ENCODE measurements at places on chromosomes 7 and 10. TPM values are rescaled to one million over a fixed set of nuclear protein-coding genes. Genes with fewer than 3 reads are reported as not detected.
A peak's percentile ranks its signal among the peaks of the same experiment; 100 is the strongest.

GRCh38 chr10:30813872-30814481 lies 184.4 kb upstream of the LYZL2 start:
- no peak for DNase-seq

GRCh38 chr10:37803269-37803668 lies 54.1 kb downstream of the ZNF248 start:
- DNase-seq = no peak

DNA sequence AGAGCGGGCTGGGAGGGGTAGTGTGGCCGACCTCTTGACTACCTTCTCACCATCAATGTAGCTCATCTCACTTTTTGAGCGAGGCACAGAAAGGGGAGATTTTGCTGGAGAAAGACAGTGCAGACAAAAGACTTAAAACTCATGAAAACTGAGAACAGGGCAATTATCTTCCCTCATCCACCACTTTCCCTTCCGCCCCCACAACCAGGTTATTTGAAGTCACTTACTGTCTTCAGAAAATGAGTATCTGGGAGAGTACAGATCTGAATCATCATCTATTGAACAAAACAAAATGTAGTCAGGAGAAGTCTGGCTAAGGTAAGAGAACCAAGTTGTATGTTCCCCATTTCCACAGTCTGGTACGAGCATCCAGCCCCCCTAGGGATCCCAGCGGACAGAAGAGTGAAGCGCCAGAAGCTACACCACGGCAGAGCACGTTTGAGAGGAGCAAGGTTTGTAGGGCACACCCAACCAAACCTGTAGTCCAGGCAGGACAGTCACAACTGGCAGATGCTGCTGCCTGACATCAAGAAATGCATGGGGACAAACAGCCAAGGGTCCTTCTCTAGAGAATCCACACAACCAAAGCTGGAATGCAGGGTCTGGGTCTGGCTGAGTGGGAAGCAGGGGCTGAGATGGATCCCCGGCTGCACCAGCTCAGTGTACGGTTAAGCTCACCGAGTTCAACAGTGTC lies 93.4 kb upstream of the PDLIM1 start:
- DNase-seq = no peak

- no peak for DNase-seq
Measured at GRCh38 chr7:26233902-26234511, 32.5 kb downstream of the CBX3 start.

DNA sequence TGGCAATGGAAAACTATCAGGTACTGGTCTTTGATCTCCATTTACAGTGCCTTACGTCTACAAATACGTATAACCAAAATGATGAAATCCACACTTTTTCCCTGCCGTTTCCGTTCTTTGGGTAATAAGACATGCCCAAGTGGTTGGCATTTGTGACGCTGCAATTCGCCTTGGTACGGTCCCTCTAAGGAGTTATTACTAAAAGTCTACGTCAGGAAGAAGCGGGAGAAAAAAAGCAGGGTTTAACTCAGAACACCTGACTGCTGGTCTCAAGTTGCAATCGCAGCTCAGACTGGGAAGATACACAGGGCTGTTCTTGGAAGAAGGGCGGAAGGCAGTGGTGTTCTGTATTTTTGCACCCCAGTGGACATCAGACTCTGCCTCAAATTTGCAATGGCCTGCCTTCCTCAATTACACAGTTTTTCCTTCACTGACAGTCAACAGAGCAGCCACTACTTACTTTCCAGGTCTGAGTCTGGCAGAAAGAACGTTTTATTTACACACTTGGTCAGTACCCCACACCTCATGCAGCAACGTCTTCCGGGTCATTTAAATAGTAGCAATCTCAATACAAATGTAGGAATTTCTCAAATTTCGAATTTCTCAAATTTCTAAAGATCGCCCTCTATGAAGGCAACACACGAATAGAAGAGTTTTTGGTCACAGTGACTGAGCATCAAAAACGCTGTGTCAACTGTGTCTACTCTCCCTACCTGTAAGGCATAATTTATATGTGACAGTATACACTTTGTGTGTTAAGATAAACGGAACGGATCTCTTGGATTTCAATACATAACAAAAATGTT lies 2.1 kb downstream of the BAIAP2L1 start:
- no peak for DNase-seq

GRCh38 chr10:132176623-132177500 lies 9.9 kb upstream of the DPYSL4 start:
- DNase-seq = no peak

- no peak for DNase-seq
Measured at GRCh38 chr7:148433521-148434180, 156.9 kb upstream of the C7orf33 start.

- no peak for DNase-seq
Measured at GRCh38 chr7:155809947-155810769, 2.1 kb downstream of the SHH start.

DNA sequence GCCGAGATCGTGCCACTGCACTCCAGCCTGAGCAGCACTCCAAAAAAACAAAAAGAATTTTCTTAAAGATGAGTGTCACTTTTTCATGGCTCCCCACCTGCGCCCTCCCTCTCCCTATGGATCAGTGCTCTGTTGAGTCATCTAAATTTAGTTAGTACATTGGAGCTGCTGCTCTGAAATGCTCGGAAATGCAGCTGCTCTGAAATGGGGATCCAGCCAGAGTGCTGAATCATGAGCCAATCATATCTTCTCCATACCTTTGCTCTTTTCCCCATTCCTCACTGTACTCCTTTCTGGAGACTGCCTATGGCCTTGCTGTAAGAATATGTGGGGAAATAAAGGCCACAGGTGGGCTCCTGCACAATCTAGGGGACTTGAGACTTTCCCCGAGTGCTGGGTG lies 188.8 kb downstream of the ZNF438 start:
- DNase-seq = no peak

DNA sequence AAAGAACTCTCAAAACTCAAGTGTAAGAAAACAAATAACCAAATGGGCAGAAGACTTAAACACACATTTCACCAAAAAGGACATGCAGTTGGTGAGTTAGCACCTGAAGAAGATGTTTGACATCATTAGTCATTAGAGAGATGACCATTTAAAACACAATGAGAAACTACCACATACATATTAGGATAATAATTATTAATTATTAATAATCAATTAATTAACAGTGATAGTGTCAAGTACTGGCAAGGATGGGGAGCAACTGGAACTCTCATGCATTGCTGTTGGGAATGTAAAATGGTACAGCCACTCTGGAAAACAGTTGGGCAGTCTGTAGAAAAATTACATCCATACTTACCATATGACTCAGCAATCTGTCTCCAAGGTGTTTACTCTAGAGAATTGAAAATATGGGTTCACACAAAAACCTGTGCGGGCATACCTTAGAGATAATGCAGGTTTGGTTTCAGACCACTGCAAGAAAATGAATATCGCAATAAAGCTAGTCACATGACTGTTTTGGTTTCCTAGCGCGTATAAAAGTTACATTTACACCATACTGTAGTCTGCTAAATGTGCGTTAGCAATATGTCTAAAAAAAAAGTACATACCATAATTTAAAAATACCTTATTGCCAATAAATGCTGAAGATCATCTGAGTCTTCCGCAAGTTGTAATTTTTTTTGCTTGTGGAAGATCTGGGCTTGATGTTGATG lies 30.3 kb downstream of the ARID5B start:
- no peak for DNase-seq

GRCh38 chr10:70494966-70495365 lies 16.4 kb downstream of the PALD1 start:
- peak; percentile 76 for DNase-seq

DNA sequence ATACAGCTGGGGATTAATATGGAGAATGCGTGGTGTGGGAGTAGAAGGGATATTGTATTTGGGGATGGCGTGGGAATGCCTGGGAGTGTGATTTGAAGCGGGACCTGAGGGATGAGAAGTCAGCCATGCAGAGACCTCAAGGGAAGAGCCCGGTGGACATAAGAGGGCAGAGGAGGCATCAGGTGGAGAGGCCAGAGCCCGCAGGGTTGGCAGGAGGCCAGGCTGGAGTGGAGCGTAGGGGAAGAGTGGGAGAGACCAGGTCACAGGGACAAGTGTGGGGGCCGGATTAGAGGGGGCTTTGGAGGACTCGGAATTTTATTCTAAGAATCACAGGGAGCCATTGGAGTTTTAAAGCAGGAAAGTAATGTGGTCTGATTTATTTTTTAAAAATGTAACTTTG lies 2.0 kb downstream of the NDUFB2 start:
- DNase-seq = peak; percentile 75

DNA sequence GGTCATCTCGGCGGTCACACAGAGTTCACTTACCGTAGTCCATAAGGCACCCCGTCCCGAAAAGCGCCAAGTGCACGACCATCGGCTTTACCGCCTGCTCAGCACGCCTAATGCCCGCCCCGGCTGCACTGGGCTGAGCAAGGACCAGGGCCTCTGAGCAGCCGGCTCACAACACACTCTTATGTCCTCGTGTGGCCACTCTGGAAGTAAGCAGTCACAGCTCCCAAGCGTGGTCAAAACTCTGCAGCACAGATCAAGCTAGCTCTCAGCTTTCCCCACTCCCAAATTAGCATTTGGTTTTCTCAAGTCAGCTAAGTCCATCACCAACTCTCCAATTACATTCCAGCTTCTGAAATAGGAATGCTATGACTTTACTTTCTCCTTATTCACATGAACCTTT lies 57.7 kb downstream of the MAD1L1 start:
- no peak for DNase-seq

DNA sequence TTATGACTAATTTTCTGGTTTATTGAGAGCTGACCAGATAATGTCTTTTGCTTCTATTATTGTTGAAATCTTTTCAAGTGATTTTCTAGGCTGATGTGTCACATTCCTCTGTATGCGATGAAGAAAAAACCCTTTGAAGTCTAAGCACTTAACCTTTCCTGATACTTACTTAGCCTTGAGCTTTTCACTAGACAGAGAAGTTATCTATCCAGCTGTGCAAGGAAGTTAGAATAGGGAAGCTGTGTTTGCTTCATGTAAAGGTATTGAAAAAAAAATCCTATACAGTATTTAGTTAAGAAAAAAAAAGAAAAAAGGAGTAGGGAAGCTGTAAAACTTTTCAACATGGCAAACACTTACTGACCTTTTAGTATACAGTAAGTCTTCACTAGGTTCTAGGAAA lies 117.6 kb upstream of the DNAJB12 start:
- no peak for DNase-seq

- DNase-seq = no peak
Measured at GRCh38 chr7:46685051-46685450, 764.0 kb upstream of the IGFBP3 start.

GRCh38 chr7:25031432-25031831 lies 51.5 kb upstream of the OSBPL3 start:
- no peak for DNase-seq

DNA sequence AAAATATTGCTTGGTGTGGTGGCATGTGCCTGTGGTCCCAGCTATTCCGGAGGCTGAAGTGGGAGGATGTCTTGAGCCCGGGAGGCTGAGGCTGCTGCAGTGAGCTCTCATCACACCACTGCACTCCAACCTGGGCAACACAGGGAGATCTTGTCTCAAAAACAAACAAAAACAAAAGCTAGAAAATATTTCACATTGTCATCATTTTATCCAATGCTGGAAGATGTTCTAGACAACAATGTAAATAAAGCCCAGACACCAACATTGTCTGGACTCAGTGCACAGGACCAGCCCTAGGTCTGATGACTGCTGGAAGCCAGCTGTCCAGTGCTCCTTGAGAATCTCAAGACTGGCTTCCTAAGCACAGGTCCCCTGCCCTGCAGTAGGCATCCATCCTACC lies 13.5 kb downstream of the SEPHS1 start:
- DNase-seq = no peak

GRCh38 chr7:95105627-95106026 lies 198.2 kb downstream of the PPP1R9A start:
- DNase-seq = no peak

DNA sequence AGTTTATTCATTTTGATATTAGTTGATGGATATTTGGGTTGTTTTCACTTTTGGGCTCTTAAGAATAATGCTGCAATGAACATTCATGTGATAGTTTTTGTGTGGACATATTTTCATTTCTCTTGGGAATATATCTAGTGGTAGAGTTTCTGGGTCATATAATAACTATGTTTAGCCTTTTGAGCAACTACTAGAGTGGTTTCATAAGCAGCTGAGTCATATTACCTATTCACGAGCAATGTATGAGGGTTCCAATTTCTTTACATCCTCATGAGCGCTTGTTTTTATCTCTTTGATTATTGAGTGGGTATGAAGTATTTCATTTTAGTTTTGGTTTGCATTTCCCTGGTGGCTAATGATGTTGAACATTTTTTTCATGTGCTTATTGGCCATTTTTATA lies 182.6 kb downstream of the PON1 start:
- DNase-seq = no peak

GRCh38 chr10:45286980-45287379 lies 28.4 kb downstream of the OR13A1 start:
- no peak for DNase-seq

DNA sequence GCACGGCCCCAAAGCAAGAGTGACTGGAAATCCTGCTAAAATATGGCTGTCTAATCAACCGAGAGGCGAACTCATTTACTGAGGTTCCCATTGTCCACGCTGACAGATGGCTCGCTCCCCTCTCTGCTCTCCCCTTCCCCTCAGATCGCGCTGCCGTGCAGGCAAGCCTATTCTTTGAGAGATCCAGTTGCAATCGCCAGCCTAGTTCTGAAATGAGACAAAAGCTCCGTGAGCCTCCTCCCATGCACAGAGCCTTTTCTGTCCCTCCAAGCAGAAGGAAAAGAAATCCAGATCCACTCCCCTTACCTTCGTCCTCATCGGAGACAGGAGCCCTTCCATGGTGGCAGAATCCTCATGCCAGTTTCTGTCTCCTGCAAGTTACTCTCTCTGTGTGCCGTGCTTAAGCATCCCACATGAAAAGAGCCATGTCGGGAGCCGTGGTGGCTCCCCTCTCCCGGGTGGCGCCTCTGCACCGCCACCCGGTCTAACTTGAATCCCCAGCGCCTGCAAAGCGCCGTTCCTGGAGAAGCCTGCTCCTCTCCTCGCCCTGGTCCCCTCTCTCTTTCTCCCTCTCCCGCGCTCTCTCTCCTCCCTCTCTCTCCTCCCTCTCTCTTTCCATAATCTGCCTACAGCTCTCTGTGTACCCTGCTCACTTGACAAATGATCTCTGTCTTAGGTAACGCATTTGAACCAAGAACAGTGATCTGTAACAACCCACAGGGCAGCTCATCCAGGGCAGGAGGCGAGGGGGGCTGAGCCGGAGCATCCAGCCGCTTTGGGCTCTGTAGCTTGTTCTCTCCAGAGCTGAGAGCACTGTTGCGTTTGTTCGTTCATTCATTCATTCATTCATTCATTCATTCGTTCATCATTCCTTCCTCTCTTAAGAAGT lies 156.8 kb downstream of the FRMD4A start:
- no peak for DNase-seq

The ATG9B gene
- not detected for total RNA-seq

The FAM24B gene
- 0.66 TPM for total RNA-seq

The ZNF32 gene
- 65.4 TPM for total RNA-seq

The LRMDA gene
- total RNA-seq = 62.4 TPM

The POU6F2 gene
- total RNA-seq = 2.9 TPM

The PHYHIPL gene
- total RNA-seq = 0.25 TPM

The PTPRZ1 gene
- total RNA-seq = 1.9 TPM

The MTERF1 gene
- total RNA-seq = 7.6 TPM

The TMEM176A gene
- 99.0 TPM for total RNA-seq

The PLEKHA8 gene
- total RNA-seq = 5.6 TPM
